ENCODE measurements at places on chromosomes 16 and 17. TPM values are rescaled to one million over a fixed set of nuclear protein-coding genes. Genes with fewer than 3 reads are reported as not detected.

The PROCA1 gene
- total RNA-seq = 2.4 TPM

The ASGR2 gene
- total RNA-seq = not detected

DNA sequence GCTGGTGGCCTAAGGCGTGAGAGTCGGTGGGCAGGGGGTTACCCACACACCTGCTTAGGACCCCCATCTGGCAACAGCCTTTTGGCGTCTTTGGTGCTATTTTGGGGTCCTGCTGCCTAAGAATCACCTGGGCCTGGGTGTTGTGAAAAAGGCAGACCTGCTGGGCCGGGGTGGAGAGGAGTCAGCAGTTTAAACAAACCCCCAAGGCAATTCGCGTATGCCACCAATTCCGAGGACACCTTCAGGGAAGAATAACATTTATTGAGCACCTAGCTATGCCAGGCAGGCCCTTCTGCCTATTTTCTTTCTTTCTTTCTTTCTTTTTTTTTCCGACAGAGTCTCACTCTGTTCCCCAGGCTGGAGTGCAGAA lies 53.9 kb upstream of the TOB1 start:
- no peak for DNase-seq

GRCh38 chr17:54172985-54173316 lies 350.2 kb downstream of the KIF2B start:
- DNase-seq = no peak

GRCh38 chr16:1494711-1495110 lies 1.6 kb downstream of the TELO2 start:
- DNase-seq = peak; percentile 21

- DNase-seq = peak; percentile 72
Measured at GRCh38 chr16:12057266-12057665, 80.7 kb downstream of the SNX29 start.

DNA sequence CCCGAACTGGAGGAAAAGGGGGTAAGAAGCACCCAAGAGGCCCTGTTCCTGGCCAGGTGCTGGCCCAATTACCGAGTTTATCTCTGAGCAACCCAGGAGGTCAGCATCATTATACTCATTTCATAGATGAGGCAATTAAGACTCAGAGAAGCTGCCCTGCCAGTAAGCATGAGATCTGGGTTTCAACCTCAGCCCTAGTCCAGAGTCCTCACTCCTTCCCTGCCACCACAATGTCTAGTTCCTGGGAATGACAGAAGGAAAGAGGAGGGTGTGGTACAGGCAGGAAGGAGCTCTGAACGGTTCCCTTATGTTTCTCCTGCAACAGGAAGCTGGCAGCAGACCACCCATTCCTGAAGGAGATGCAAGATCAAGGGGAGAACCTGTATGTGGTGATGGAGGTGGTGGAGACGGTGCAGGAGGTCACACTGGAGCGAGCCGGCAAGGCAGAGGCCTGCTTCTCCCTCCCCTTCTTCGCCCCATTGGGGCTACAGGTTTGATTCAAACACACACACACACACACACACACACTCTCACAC lies 7.4 kb downstream of the GSDMA start:
- no peak for DNase-seq

DNA sequence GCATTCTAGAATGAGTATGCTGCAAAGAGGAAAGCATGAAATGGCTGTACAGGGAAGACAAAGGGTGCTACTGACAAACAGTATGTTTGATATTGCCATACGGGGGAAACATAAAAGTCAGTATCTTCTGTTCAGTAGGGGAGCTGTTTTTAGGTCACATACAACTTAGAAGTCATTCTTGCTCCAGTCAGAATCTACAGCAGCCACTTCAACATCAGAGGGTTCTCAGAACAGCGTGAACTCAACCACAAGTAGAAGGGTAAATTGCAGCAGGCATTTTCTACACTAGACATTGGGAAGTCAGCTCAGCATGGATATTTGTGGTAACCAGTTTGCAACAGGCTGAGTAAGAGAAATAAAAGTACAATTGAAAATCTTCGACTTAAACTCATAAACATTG lies 1241.8 kb upstream of the GOT2 start:
- DNase-seq = no peak

- no peak for DNase-seq
Measured at GRCh38 chr16:12168074-12169000, 191.8 kb downstream of the SNX29 start.

DNA sequence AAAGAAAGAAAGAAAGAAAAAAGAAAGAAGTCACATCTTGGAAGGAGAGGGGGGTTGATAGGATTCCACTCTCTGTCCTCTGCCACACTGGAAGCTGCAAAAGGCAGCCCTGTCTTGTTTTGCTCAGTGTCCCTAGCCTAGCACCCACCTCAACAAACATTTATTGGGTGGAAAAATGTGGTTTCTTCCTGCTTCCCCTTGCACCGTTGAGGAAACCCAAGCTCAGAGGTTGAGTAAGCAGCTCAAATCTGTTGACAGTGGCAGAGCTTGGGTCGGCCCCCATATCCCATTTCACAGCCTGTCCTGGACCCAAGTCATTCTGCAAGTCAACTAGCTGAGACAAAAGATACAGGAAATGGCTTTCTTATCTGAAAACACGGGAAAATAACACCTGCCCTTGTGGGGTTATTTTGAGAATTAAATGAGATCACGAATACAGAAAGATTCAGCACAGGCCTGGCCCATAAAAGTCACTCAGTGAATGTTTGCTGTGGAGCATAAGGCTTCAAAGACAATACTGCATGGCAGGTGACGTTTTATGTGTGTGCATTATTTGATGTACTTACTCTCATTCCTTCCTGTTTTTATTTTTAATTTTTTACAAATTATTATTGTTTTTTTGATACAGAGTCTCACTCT lies 63.6 kb downstream of the SCNN1B start:
- no peak for DNase-seq

GRCh38 chr17:55961386-55961785 lies 191.9 kb upstream of the ANKFN1 start:
- no peak for DNase-seq

DNA sequence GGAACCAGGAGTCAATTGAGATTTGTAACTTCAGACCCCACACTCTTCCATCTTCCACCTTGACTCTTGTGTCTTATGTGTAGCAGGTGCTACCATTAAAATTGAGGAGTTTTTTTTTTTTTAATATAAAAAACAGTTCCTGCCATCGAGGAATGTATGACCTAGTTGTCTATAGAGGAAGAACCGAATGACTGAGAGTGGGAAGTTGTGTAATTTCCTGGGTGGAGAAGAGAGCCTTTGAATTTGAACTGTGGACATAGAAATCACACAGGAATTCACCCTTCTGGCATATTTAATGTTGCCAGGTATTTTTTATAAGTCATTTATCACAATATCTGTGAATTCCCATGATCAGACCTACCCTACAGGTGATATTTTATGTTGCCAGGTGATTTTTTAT lies 22.0 kb downstream of the SP2 start:
- DNase-seq = no peak

GRCh38 chr16:85310868-85311585 lies 198.8 kb upstream of the CIBAR2 start:
- no peak for DNase-seq

DNA sequence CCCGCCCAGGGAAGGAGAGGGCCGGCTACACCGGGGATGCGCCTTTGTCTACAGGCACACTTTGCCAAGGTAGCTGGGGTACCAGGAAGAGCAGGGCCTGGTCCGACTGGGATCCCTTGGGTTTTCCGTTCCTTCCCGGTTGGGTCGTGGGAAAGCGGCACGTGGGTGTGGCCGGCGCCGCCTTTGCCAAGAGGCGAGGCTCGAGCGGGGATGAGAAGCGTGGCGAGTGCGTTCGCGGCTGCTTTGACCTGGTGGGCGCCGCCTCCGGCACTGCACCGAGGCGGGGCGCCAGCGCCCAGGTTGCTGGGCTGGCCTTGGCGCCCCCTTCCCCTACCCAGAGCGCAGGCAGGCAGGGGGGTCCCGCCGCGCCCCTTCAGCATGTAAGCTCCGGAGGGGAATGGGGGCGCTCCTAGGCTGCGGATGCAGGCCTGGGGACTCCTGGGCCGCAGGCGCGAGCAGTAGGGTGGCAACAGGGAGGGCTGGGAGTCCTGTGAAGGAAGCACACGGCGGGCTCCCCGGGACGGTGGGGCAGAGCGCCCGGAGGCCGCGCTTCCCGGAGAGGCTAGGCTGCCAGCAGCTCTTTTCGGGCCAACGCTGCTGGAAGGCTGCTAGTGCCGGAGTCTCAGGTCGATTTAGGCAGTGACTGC lies 2.0 kb downstream of the HAS3 start:
- DNase-seq = no peak

All from LHCN-M2 (cell line).